ENCODE measurements at places on chromosomes 1 and 21.

- DNase-seq: no peak
Measured at GRCh38 chr1:18182398-18183160, 75.0 kb downstream of the IGSF21 start.

GRCh38 chr1:240508201-240508600 lies 103.8 kb downstream of the GREM2 start:
- no peak for DNase-seq

GRCh38 chr1:66282891-66283621 lies 250.9 kb upstream of the SGIP1 start:
- DNase-seq: no peak

DNA sequence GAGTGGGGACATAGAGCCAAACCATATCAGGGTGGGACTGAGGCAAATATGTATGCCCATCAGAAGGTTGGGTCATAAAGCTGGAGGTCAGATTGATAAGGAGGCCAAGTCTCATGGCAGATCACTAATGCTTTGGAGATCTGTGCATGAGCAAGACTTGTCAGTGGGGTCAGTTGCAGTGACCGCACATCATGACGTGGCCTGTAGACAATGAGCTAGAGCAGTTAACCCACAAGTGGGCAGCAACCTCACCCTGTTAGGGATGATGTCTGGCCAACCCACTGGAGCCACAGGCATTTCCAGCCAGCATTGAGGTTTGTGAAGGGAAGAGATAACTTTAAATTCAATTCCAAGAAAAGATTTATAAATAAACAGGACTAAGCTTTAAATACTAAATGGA lies 66.7 kb downstream of the XCL1 start:
- no peak for DNase-seq
